ENCODE measurements at places on chromosomes 7 and 10.

- DNase-seq = no peak
These were observed 20.1 kb downstream of the TMEM168 start for GRCh38 chr7:112770051-112770450.

DNA sequence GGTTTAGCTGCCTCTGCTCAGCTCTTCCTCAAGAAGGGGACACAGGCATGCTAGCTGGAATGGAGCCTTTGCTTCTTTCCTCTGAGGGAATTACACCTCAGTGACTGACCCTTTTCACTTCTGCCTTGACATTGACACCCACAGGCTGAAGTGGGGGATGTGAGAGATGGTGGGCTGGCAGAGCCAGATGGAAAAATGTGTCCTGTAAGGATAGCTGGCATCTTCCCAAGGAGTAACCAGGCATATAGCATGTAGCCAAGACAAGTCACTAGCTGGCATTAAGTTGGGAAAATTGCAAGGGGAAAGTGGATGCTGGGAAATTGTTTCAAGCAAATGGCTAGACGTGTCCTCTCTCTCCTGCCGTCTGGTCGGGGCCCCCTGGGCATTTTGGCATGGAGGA, 19.9 kb downstream of the STMP1 start:
- DNase-seq = no peak

DNA sequence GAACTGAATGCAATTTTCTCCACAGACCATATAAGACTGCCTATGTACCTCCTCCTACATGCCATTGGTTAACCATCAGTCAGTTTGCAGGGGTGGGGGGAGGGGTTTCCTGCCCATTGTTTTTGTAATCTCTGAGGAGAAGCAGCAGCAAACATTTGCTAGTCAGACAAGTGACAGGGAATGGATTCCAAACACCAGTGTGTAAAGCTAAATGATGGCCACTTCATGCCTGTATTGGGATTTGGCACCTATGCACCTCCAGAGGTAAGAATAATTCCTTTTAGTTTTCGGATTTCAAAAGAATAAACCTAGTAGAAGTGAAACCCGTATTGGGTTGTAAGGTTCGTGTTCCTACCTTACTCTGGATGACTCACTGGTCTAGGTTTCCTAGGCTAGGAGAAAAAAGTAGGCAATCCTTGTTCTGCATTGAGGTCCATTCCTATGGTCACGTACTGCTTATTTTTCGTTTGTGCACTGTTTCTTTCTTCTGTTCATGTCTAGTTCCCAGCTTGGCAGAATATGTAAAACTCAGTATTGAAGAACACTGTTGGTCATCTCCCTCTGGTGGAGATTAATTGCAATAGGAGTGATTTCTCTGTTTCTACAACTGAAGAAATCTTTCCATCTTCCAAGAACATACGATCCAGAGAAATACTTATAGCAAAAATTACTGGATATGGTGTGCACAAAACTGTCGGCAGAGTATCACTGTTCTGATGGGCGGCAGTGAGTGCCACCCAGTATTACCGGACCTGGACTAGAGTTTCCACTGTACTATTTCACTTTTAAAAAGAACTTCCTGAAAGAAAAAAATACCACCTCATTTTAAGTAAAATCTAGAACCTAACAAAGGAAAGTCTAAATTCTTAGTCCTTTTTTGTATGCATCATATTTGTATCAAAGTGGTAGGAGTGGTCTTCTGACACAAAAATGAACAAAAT, at the start of gene AKR1C3:
Gene AKR1C3 (plus strand): TSS at position 150 of the 941 bp plus-strand sequence. CDS start 31 bp downstream, at position 181.
- no peak for DNase-seq

DNA sequence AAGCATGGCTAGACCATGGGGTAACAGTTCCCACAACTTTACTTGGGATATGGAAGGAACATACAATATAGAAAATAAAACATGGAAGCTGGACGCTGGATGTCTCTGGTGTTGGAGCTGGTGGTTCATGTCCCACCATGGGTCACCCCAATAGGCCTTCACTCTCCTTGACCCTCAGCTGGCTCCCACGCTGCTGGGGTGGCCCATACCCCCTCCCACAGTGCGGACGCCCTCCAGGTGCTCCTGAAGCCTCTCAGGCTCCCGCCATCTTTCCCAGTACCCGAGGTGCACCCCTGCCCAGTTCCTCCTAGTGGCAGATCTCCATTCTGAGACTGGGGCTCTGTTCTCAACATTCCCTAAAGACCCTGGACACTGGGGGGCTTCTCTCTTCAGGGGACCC, 5.8 kb upstream of the CPA1 start:
- no peak for DNase-seq

- DNase-seq = no peak
These were observed 129.7 kb upstream of the COBL start for GRCh38 chr7:51446356-51446755.

DNA sequence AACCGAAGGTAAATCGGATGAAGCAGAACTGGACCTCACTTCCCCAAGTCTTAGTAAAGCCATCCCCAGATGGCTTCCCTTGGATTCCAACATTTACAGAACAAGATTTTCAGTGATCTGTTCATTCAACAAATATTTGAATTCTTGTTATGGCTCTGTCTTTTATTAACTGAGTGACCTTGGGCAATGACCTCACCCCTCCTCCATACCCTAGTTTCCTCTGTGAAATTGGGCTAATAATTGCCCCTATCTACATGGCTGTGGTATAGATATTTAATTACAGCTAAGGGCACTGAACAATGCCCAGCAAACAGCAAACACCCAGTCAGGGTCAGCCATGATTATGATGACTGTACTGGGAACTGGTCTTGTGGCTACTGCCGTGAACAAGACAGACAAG, 19.1 kb downstream of the TECTB start:
- no peak for DNase-seq

DNA sequence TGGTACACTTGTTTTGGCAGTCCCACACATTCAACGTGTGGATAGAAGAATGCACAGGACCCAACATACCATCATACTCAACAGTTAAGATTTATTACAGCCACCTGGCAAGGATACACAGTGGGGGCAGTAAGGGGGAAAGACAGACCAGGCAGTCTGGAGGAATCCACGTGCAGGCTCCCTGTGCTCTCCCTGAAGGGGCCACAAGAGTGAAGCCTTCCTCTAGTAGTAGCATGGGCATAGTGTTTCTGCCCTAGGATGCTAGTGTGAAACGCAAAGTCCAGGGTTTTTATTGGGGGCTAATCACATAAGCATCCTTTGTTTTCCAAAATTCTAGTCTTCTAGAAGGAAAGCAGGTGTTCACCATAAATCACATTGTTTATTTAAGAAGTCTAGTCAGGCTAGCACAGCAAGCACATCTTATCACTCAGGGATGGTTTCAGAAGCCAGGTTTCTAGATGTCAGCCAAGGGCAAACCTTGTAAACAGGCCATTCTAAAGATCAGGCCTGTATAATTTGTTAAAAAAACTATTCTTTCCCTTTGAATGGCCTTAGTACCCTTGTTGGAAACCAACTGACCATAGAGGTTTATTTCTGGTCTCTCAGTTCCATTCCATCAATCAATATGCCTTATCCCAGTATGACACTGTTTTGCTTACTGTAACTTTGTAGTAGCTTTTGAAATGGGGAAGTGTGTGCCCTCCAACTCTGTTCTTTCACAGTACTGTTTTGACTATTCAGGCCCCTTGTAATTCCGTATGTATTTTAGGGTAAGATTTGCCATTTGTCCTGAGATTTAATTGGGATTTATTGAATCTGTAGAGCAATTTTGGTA, 12.4 kb upstream of the TFAM start:
- no peak for DNase-seq

- no peak for DNase-seq
These were observed 64.9 kb downstream of the CELF2 start for GRCh38 chr10:11082526-11082925.

GRCh38 chr10:111034598-111035310, 42.1 kb upstream of the ADRA2A start:
- DNase-seq = no peak
